ENCODE measurements at places on chromosomes 2 and 18.
A peak's percentile ranks its signal among the peaks of the same experiment; 100 is the strongest.

- DNase-seq, result no peak
These were observed 185.7 kb downstream of the HAUS1 start for GRCh38 chr18:46289931-46290330.

DNA sequence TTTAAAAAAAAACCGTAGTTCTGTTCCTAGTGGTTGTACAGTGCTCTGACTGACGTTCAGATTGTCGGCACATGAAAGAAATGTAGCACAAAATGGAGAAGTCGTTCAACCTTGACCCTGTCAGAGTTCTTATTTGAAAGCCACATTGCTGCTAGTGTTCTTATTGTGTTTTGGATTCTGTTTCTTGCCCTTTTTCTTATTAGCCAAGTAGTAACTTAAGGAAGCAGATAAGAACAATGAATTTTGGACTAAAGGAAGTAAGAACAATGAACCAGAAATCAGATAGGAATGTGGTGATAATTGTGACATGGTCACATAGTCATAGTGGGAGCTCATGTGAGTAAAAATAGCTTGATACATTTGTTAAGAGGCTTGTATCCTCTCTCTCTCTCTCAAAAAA is 45.9 kb downstream of the RPIA start:
- no peak for DNase-seq

- no peak for DNase-seq
These were observed 25.7 kb downstream of the MEX3C start for GRCh38 chr18:51171625-51172259.

DNA sequence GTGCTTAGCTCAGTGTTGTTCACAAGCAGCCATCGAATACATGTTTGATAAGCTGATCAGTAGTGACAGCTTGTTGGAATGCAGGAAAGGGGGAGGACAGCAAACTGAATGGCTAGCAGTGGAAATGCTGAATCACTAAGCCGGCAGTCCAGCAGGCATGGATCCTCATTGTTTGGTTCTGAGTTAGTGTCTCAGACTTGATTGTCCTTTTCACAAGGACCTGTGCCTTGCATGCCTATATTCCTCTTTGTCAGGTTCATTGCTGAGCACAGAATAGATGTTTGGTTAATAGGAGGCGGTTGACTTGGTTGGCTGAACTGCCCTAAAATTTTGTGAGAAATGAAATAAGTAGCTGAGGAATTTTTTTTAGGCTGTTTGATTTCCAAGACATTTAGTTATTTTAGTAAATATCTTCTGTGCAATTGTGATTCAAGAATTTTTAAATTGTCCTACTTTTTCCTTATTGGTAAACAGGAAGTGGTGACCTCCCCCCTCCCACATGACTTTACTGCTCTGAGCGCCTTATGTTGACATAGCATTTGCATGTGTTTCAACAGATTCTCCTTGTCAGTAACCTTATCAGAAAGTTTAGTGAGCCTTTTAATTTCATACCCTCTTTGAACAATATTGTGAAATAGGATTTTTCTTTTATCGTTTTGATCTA is 21.4 kb upstream of the STON1 start:
- DNase-seq, result peak; percentile 56

GRCh38 chr2:149064365-149064841 is 25.9 kb downstream of the LYPD6B start:
- DNase-seq, result no peak

GRCh38 chr2:86055314-86055713 is 50.4 kb downstream of the POLR1A start:
- no peak for DNase-seq

- no peak for DNase-seq
These were observed 31.9 kb upstream of the CWC22 start for GRCh38 chr2:180038997-180039396.

GRCh38 chr18:75441896-75442295 is 14.4 kb upstream of the SMIM21 start:
- no peak for DNase-seq

GRCh38 chr2:96423291-96423690 is 81.9 kb downstream of the NEURL3 start:
- DNase-seq, result no peak

All from ecto neural progenitor cell (in vitro differentiated cells).